ENCODE measurements at places on chromosomes 3 and 15.

DNA sequence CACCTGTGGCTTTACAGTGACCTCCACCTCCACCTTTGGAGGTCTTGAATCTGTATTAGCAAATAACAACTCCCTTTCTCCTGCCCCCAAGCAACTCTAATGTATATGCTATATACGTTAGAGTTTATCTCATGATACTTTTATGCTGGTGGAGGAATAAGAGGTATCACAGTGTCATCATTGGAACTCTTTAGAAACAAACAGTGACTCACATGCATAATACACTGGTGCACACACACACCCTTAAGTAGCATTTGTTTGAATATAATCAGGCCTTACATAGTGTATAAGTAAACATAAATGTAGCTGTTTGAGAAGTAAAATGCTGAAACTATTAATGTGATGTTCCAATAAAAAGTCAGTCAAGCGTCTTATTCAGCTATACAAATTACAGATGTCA lies 280.2 kb upstream of the C2CD4B start:
- H3K27ac ChIP-seq, result no peak overlapping the region
- no peak for DNase-seq
- no peaks in the 10 kb centered on the region for H3K36me3 ChIP-seq
- H3K4me3 ChIP-seq, result no peak overlapping the region
- H3K27me3 ChIP-seq, result no peaks in the 10 kb centered on the region
- H3K4me1 ChIP-seq, result no peaks in the 10 kb centered on the region

GRCh38 chr15:79481793-79482192 lies 49.7 kb downstream of the MINAR1 start:
- H3K4me1 ChIP-seq, result no peaks in the 10 kb centered on the region
- no peak overlapping the region for H3K4me3 ChIP-seq
- no peak overlapping the region for H3K27ac ChIP-seq
- H3K27me3 ChIP-seq, result no peaks in the 10 kb centered on the region
- H3K36me3 ChIP-seq, result no peaks in the 10 kb centered on the region

- no peak for DNase-seq
- no peaks in the 10 kb centered on the region for H3K36me3 ChIP-seq
- no peak overlapping the region for H3K4me3 ChIP-seq
- H3K27ac ChIP-seq, result no peak overlapping the region
- H3K27me3 ChIP-seq, result no peaks in the 10 kb centered on the region
Observed at GRCh38 chr15:31606931-31607497, 280.4 kb downstream of the KLF13 start.

DNA sequence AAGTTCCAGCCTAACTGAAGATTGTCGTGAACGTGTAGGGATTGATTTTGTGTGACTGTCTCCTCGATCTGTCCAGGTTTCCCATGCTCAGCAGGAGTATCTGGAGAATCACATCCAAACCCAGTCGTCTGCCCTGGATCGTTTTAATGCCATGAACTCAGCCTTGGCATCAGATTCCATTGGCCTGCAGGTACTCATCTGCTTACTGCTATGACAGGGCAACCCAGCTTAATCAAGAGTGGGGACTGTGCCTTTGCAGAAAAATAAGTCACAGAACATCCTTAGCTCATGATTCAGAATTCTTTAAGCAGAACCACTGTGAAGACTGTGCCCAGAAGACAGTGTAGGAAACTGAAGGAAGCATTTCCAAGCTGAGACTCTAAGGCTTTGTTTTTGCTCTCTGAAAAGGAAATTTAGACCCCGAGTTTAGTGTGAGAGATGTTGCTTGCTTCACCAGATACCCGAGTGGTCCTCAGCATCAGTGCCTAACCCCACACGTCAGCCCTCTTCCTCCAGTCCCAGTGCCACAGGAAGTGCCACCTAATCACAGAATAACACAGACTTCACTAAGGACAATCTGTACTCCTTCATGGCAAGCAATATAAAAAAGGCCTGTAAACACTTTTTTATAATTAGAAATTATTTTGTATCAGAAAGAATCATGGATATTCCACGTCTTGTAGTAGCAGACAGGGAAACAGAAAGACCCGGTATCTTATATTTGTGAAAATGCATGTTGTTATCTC lies 34.2 kb downstream of the MYZAP start:
- no peak for DNase-seq
- no peak overlapping the region for H3K4me3 ChIP-seq
- H3K27ac ChIP-seq, result peak overlapping the region; percentile 63
- no peaks in the 10 kb centered on the region for H3K27me3 ChIP-seq
- H3K36me3 ChIP-seq, result no peaks in the 10 kb centered on the region

Data from heart left ventricle (tissue), 16 donors.